COR-L47 (cell line): ENCODE measurements at places on chromosomes 3 and 15.

DNA sequence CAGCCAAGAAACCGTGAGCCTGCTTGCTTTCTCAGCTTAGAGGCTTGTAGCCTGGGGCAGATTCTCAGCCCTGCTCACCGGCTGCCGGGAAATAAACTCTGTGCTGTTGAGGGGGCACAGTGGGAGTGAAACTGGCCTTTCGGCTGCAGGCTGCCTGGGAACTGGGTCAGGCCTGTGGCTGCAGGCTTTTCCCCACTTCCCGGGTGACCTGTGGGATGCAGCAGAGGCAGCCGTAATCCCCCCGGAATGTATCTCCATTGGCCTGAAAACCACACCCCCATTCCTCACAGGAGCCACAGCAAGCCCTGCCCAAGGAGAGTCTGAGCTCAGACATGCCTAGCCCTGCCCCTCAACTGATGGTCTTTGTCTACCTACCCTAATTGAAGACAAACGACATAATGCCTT is 110.9 kb downstream of the STXBP5L start:
- no peak for DNase-seq

GRCh38 chr15:87483468-87483867 is 773.1 kb downstream of the NTRK3 start:
- DNase-seq: no peak

- no peak for DNase-seq
Observed at GRCh38 chr3:81666502-81667121, 94.8 kb downstream of the GBE1 start.

- DNase-seq: peak; percentile 82
Observed at GRCh38 chr15:97692301-97693015, 268.0 kb upstream of the ARRDC4 start.

- no peak for DNase-seq
Observed at GRCh38 chr3:158671821-158672214, 630 bp downstream of the LXN start.

DNA sequence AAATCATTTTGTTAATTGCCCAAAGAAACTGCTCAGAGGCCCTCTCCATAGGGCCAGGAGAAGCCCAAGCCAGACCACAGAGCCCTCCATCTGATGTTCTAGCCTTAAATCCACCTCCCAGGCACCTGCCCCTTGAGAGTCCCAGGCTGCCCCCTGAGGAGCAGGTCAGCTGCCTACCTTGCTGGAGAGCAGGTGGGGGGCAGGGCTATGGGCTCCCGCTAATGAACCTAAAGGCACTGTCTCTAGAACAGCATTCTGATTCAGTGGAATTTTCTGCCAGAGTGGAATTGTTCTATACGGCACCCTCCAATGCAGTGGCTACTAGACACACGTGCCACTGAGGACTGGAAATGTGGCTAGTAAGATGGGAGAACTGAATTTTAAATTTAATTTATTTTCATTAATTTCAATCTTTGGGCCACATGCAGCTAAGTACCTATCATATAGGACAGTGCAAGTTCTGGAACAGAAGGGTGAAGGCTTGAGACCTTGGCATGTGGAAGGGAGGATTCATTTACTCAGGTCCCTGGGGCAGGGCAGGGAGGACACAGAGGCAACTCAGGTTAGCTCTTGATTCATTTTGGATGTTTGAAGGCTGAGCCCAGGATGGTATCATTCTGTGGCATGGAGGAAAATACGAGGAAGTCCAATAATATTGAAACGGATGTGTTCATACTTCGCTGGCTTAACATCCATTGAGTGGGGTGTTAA is 11.4 kb downstream of the AMOTL2 start:
- no peak for DNase-seq

DNA sequence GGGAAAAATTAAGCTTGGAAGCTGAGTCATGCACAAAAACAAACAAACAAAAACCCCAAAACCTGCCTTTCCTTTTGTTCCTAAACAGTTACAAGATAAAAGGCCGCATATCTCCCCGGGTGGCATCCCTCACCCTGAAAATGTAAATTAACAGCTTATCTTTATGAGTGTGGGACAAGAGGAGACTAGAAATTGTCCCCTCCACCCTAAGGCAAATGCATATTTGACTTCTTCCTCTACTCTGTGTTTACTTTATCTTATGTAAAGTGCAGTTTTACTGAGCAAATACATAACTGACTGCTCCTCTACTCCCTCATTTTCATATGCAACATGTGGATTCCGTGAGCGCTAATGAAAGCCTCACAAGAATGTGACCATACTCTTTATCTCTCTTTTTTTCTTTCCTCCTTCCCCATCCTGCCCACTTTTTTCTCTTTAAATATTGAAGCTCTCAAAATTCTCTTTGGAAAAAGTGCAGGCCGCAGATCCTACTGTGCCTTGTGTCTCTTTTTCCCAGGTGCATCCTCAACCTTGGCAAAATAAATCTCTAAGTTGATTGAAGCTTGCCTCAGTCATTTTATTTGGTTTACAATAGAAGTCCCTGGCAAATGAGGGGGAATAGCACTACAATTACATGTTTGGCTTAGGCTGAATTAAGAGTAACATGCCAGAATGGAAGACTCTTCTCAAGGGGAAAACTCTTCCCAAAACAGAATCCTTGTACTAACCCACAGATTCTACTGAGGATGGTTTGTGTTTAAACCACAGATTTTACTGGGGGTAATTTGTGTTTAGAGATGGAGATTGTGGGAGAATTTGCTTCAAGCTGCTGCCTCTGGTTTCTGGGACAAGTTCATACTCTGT is 72.7 kb upstream of the WDR72 start:
- no peak for DNase-seq

DNA sequence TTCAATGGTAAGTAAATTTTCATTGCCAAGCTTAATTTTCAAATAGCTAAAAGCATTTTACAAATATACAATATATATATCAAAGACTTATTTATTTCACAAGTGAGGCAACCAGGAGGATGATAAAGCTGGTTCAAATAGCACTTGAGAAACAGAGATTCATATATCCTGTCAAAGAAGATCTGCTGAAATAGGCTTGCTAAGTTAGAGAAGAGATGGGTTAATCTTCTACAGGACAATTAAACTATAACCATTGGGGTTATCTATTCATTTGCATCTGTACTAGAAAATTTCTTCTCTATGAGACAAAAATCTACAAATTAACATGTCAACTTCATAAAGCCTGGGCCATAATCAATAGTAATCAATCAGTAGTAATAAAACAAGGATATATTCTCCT is 637.7 kb upstream of the UBE2E2 start:
- DNase-seq: no peak

DNA sequence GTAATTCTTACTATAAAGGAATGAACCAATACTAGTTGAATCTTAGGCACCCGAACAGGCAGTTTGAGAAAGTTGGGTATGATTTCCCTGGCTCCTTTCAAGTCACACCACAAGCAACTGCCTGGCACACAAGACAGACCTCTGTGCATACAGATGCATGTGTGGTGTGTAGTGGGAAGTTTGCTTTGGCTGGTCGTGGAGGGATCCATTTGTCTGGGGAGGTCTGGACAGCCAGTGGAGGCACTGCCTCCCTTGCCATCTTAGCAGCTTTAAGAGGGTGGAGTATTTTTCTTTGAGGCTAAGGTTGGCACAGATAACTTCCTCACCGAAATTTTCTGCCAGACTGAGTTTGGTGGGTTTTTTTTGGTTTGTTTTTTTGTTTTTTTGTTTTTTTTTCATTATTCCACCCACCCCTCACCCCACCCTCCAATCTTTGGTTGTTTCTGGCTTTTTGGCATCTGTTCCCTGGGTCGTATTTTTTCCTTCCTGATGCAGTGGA is 97.1 kb downstream of the TMEM212 start:
- DNase-seq: no peak

DNA sequence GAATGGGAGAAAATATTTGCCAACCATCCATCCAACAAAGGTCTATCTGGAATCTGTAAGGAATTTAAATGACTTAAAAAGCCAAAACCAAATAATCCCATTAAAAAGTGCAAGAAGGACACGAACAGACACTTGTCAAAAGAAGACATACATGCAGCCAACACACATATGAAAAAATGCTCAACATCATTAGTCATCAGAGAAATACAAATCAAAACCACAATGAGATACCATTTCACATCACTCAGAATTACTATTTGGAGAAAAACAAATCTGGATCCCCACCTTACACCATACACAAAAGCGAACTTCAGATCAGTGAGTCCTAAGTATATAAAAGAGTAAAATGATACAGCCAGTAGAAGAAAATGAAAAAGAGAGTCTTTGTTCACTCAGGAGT is 58.6 kb upstream of the MNS1 start:
- DNase-seq: no peak

- no peak for DNase-seq
Observed at GRCh38 chr3:134827213-134827612, 32.2 kb downstream of the EPHB1 start.

DNA sequence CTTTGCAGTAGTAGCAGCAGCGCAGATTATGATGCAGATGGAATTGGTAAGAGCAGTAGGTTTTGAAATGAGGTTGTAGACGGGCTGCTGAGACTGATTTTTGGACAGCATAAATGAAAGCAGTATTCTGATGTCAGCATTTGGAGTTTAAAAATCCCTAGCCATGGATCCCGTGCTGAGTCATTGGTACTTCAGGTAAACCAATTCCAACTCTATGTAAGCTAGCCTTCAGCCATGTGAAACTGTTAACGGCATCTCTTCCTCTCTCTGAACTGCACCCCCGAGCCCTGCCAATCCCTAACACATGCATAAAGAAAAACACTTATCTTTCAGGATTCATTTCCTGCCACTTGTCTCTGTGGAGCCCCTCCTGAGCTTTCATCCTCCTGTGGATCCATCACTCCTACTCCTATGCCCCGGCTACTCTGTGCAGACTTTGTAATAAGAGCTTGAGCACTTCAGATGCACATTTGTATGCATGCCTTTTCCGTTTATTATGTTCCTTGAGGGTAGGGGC is 119.0 kb downstream of the AKAP13 start:
- DNase-seq: no peak

DNA sequence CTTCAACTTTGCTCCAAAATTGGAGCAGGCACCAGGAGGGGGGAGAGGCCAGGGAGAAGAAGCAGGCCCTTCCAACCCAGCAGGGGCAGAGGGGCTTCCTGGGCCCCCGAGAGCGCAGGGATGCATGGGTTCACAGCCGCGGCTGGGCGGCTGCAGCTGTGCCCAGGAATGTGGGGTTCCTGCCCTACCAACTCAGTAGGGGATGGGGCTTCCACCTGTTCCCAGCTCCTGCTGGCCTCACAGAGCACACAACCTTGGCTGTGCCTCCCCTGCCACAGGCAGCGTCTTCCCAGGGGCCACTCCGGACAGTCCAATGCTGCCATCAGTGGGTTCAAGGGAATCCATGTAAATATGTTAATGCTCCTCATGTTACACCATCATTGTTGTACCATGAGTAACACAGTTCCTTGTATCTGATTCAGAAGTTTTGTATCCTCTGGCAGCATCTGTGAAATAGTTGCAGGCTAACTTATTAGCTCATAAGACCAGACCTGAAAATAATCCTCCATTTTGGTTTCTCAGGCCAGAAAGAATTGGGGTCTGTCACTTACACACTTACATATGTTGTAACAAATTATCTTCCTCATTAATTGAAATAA is 12.1 kb upstream of the SIAH2 start:
- no peak for DNase-seq

GRCh38 chr3:127168271-127168670 is 24.7 kb upstream of the PRR23E start:
- DNase-seq: no peak

DNA sequence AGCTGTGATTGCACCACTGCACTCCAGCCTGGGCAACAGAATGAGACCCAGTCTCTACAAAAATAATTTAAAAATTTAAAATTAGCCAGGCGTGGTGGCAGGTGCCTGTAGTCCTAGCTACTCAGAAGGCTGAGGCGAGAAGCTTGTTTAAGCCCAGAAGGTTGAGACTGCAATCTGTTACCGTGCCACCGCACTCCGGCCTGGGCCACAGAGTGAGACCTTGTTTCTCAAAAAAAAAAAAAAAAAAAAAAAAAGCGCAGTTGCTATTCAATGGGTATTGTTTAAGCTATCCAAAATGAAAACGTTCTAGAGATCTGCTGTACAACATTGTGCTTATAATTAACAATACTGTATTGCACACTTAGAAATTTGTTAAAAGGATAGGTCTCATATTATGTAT is 24.0 kb downstream of the ZNF148 start:
- DNase-seq: no peak

GRCh38 chr3:102237838-102238237 is 197.0 kb upstream of the ZPLD1 start:
- no peak for DNase-seq

- DNase-seq: no peak
Observed at GRCh38 chr3:160812304-160812703, 56.3 kb downstream of the PPM1L start.

GRCh38 chr3:196990601-196991007 is 22.0 kb upstream of the PIGZ start:
- no peak for DNase-seq

DNA sequence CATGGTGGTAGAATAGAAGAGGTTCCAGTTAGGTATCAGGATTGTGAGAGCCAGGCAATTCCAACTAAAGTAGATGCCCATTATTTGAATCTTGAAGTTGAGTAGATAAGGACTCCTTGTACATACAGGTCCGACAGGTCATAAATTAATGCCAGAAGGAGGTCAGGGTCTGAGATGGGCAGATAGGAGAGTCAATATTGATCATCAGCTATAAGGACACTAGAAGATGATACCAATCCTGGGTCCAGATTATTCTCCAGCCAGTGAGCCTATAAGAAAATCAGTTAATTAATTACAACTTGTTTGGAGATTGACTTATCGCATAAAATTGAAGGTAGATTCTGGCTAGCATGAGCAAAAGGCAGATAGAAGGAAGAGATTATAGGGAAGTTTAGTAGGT is 378.4 kb upstream of the NAALADL2 start:
- no peak for DNase-seq

DNA sequence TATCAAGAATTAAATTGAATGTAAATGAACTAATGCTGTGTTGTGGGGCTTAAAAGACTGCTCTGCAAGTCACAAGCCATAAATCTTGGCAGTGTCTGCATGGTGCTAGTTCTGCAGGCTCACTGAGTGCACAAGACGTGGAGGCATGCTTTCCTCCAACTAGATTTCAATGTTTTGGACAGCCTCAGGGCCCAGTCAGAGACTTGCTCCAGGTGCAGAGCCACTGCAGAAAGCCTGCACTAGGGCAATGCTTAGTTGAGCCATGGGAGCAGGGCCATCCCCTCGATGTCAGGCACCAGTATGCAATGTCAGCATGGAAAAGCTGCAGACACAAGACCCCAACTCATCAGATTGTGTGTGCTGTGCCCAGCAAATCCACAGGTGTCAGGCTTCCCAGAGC is 234.5 kb upstream of the CDIN1 start:
- no peak for DNase-seq

GRCh38 chr15:68559345-68560310 is 19.2 kb upstream of the CORO2B start:
- DNase-seq: peak; percentile 81

GRCh38 chr15:46410705-46411104 is 775.9 kb downstream of the SQOR start:
- DNase-seq: no peak

- no peak for DNase-seq
Observed at GRCh38 chr3:2908693-2909351, 201.4 kb downstream of the IL5RA start.

GRCh38 chr3:49626101-49626581 is 48.0 kb upstream of the APEH start:
- no peak for DNase-seq
